CD4-positive, alpha-beta T cell treated with Interferon gamma for 1 hour (primary cell): ENCODE measurements at places on chromosomes 7 and 10.

- DNase-seq: no peak
Observed at GRCh38 chr7:158044482-158044823, 543.2 kb downstream of the PTPRN2 start.

DNA sequence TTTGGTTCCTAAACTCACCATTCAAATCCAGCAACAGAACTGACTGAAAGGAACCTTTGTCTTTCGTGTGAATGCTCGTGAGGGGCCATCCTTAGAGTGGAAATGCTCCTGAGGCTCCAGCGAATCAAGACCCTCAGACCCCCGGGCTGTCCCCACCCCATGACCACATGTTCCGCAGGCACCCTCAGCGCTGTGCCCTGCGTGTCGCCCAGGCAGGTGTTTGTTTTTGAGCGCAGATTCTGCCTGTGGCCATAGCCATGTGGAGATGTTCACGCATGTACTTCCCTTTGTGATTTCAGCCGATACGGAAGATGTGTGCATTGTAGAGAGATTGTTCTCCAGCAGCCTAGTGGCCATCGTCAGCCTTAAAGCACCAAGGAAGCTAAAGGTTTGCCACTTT lies 24.2 kb downstream of the WIPI2 start:
- no peak for DNase-seq

- no peak for DNase-seq
Observed at GRCh38 chr10:2335626-2336025, 598.3 kb upstream of the ADARB2 start.

DNA sequence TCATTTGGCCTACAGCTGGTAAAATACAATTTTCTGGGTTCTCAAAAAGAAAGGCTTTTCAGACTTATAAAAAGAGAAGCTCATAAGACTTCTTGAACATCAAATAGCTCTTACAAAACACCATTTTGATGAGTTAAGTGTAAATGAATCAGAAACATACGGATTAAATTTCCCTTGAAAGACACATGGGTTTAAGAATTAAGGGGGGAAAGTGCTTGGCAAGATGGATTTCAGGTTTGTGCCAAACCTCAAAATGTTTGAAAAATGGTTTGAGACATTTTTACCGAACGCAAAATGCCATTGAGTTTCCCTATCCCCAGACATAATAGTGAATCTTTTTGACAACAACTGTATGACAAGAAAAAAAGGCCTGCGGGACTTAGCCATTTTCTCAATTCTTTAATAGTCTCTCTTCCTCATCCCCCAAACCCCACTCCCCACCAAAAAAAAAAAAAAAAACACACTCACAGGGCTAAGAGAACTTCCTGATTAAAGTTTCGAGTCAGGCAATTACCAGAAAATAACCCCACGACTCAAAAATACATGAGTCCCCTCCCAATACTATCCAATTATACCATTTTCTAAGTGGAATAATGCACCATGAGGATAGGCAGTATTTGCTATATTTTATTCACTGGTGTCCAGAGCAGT lies 260.1 kb downstream of the TRIL start:
- DNase-seq: no peak

- DNase-seq: no peak
Observed at GRCh38 chr7:74155810-74156395, 18.3 kb upstream of the EIF4H start.

GRCh38 chr7:132065989-132066603 lies 509.7 kb upstream of the PODXL start:
- DNase-seq: no peak

- no peak for DNase-seq
Observed at GRCh38 chr10:114808982-114809381, 12.6 kb upstream of the FHIP2A start.

DNA sequence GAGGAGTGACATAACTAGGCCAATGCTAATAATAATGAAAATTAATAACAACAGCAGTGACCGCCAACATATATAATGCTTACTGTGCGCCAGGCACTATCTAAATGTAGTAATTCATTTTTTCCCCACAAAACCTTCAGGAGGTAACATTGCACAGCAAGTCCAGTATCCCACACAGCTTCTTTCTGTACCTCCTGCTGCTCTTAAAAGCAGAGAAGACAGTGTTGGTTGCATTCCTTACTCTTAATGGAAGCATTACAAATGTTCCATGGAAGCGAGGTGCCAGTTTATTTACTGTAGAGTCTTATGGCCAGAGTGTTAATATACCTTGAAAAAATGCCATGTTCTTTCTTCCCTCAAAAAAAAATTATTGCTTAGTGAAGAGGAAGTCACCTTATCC lies 168.2 kb downstream of the LRRC4 start:
- DNase-seq: no peak

- no peak for DNase-seq
Observed at GRCh38 chr10:125448596-125448995, 234.4 kb downstream of the TEX36 start.

DNA sequence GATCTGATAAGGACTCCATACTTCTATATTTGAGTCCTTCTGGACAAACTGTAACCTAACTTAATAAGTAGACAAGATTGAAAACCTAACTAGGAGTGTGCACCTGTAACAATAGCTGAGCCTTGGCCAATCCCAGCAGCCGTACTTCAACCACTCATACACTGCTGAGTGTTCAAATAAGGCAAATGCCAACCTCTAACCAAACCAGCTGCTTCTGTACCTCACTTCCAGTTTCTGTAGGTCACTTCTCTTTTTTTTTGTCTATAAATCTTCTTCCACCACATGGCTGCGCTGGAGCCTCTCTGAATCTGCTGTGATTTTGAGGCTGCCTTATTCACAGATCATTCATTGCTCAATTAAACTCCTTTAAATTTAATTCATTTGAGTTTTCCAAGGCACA lies 753.2 kb downstream of the DNAJB9 start:
- DNase-seq: no peak

DNA sequence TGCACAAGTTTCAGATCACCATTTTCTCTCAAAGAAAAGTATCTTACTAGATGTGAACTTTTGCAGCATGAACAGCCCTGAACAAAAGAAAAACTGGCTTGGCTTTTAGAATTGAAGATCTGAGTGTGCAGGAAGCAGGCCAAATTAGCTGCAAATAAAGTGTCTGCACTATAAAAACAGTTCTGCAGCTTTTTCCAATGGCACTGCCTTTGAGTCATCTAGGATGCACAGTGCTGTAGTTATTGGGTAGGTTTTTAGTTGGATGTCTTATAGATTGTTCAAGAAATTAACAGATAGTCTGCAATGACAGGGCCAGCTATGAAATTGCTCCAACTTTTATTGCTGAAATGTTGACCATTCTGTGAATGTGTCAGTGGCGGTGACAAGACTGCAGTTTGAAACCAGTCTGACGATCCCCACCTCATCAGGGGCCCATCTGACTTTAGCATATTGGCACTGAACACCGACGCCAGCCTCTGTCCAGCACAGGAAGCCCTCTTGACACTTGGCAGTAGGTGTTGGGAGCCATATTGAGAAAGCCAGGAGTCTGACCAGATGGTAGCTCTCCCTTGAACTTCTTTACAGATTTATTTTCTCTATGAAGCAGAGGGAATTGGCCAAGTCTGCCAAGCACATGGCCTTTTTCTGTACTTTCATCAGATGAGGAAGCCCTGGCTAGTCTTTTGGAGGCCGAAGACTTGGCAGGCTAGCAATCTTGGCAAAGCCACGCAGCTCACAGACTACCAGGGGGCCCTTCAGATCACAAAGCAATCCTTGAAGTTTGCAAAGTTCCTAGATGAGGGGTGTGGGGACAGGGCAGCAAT lies 490.6 kb downstream of the NEBL start:
- DNase-seq: no peak

DNA sequence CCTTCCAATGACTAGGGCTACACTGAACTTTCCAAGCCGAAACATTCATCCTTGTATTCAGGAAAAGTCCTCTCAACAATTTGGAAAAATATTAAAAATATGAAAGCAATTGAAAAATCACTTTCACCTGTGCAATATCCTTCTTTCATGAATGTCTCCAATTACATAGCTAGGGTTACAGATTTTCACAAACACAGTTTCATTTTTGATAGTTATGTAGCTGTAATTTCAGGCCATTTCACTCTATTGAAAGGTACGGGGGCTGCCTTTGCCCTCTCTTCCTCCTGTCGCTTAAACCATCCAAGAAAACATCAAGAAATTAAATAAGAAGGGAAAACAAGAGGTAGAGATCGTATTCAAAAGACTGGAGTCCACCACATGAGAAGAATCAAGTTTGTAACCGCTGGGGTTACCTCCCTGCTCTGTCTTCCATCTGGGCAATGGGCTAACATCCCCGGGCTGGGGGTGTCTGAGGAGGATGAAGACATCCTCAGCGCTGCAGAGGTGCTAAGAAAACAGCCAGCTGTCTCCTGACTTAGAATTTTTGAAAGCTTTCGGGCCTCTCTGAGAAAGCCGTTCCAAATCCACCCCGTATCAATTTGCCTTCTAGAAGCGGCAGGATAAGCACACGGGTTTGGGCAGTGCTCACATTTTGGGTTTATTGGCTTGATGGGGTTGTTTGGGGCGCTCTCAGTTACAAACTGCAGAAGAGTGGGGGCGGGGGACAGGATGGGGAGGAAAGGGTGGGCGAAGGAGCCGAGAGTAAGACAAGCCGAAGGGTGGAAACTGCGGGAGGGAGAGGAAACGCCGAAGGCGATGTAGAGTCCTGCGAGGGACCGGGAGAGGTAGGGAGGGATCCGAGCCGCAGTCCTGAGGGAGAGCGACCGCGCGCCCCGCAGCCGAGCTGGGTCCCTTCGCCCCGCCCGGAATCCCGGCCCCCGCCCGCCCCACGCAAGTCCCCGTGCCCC lies 24.3 kb upstream of the VAX1 start:
- no peak for DNase-seq

- no peak for DNase-seq
Observed at GRCh38 chr7:116576350-116577319, 51.8 kb downstream of the CAV1 start.

DNA sequence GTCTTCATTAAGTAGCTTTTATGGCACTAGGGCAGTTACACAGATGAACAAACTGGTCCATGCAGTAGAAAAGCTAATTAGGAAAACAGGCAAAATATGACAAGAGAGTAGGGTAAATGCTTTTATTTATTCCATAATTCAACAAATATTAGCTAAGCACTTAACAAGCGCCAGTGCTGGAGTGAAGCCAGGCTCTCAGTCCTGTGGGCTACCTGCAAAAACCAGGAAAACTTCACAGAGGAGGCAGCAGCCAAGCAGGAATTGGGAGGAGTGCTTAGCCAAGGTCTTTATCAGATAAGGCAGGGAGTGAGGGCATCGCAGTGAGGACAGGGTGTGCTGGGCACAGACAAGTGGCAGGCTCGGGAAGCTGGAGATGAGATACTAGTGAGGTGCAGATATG lies 4.9 kb upstream of the KAT6B start:
- DNase-seq: no peak

GRCh38 chr10:76558996-76559891 lies 1078.4 kb downstream of the KCNMA1 start:
- DNase-seq: no peak

DNA sequence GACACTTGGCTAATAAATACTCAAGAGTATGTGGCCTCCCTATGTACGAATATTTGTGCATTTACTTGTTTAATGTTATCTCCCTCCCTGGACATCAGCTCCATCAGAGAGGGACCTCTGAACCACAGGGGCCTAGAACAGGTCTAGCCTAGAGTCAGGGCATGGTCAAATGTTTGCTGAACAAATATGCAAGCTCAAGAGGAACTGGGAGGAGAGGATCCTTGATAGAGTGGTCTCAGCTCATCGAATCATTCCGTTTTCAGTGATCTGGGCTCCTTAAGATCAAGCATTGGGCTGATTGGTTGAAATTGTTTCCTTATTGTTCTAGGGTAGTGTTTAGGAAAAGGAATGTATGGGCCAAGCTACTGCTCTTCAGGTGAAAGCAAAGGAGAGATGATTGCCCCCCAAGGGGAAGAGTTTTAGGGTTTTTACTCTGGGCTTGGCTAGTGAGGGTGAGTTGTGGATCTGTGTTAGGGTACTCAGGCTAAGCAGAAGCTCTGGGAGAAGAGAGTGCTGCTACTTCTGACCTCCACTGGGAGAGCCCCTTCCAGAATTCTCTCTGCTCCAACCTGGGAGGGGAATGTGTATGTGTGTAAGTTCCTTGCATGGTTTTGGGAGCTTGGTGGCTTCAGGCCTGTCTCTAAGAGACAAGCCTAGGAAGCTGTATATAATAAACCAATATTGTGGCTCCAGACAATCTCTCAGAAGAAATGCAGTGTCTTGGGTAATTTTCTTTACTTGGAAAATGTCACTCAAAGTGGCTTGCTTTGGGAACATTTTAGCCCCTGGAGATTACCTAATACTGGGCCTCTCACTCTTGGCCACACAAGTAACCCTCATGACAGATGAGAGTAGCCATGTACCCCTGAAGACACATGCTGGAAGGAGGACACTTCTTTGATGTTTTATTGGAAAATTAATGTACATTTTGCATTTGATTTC lies 110.0 kb downstream of the EMX2 start:
- DNase-seq: no peak

DNA sequence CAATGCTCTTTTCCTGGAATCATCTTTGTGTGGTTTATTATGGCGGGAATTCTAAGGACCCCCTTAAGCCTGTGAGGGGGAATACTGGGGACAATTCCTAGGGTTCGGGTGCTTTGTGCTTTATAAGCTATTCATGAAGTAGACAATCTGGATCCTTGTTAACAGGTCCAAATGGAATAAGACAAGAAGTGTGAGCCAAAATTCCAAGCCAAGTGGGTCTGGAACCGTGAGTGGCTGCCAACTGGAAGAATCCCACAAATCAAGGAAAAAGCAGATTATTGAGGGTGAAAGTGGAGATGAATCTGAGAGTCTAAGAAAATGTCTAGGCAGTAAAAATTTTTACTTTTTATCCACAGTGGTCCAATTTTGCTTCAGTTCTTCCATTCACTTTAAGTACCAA lies 136.8 kb downstream of the MDFIC start:
- DNase-seq: no peak

DNA sequence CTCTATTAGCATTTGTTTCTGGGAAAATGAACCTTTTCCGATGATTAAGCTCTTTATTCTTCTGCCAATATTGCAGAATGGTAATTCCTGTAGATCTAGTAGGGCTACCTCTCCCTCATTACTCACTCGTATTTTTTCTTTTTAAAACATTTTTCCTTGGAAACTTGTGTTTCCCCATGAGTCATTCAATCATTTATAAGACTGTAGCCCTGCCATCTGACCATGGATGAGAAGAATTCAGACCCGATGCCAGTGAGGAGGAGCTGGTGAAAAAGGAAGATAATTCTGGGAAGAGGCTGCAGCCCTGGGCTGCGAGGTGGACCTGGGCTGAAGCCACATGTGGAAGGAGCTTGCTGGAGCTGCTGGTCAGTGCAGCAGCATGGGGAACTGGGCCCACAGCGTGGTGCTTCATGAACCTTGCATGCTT lies 242.8 kb downstream of the KLF6 start:
- no peak for DNase-seq

- no peak for DNase-seq
Observed at GRCh38 chr10:123848564-123849457, 42.8 kb downstream of the CPXM2 start.
